ENCODE measurements at places on chromosomes 12 and 14. TPM values are rescaled to one million over a fixed set of nuclear protein-coding genes. Genes with fewer than 3 reads are reported as not detected.
A peak's percentile ranks its signal among the peaks of the same experiment; 100 is the strongest.

KLRK1 gene
- not detected for total RNA-seq

TCP11L2 gene
- total RNA-seq, result 8.8 TPM

TAS2R20 gene
- 6.4 TPM for total RNA-seq

P2RX2 gene
- 0.15 TPM for total RNA-seq

PTCSC3 gene
- not detected for total RNA-seq

MAP1LC3B2 gene
- 1.5 TPM for total RNA-seq

SRGAP1 gene
- 3.0 TPM for total RNA-seq

GLT8D2 gene
- 1.9 TPM for total RNA-seq

DNA sequence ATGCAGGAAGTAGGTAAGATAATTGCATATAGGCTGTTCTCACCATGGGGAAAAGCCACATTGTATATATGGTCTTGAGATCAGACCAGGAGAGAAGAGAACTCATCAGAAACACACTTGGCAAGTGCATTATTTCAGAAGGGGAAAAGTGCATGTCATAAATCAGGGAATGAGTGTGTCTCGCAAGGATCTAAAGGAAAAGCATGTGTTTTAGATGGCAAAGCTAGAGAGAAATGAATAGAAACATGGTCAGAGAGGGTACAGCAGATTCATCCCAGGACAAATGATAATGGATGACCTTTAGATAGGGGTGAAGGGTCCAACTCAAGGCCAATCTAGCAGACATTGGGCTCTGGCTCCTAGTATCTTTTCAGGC is 230.2 kb upstream of the NAV3 start:
- no peak for DNase-seq

GRCh38 chr14:86774916-86775315 is 1218.1 kb downstream of the GALC start:
- no peak for DNase-seq

- no peak for DNase-seq
Observed at GRCh38 chr12:80721326-80721725, 4.6 kb downstream of the MYF5 start.

- DNase-seq, result peak; percentile 31
Observed at GRCh38 chr12:12267742-12268200, 927 bp upstream of the LRP6 start.

DNA sequence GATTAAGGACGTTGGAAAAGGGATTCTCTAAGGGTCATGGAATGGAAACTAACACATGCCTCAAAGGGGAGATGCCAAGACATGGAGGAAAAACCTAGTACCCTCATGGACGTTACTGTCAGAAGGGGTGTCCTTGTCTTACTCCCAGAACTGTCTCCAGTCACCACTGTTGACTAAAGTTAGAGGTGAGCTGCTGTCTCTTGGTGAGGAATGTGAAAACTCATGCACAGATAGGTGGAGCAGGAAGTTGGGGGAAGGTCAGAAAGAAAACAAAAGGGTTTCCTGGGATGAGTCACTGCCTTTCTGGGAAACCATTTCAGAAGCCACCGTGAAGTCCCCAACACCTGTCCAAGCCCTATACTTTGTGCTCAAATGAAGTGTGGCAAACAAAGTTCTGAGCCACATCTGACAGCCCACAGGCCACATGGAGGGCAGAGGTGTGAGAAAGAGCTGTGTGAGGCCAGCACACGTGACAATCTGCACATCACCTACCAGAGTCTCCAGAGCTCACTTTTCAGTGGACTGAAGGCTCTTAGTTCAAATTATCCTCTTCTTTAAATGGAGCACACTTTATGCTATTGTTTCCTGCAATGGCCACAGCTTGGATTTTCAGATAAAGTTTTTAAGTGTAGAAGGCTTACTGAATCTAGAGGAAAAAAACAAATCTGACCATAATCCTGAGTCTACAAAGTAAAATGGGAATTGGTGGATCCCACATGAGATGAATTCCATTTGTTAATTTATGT is 92.9 kb upstream of the EGLN3 start:
- no peak for DNase-seq

GRCh38 chr12:3132636-3133404 is 55.6 kb downstream of the TSPAN9 start:
- DNase-seq, result no peak

GRCh38 chr12:19234171-19234704 is 104.7 kb downstream of the PLEKHA5 start:
- DNase-seq, result no peak

- DNase-seq, result peak; percentile 91
Observed at GRCh38 chr12:114668151-114668885, 15.7 kb downstream of the TBX3 start.

DNA sequence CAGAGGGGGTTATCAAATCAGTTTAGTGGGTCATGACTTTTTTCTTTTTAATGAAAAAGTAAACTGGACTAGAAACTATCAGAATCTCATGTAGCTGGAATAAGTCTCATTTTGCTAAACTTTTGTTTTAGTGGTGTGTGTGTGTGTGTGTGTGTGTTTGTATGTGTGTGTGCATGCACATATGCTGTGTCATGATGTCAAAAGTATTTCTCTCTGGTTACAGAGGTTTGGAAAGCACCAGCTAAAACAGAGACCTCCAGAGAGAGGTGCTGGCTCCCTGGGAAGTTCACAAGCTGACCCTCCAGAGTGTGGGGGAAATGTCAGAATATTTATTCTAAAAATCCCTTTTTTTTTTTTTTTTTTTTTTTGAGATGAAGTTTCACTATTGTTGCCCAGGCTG is 114.7 kb downstream of the LGMN start:
- no peak for DNase-seq

GRCh38 chr12:127509066-127509778 is 757.7 kb upstream of the TMEM132C start:
- no peak for DNase-seq

GRCh38 chr12:130199581-130200390 is 37.5 kb downstream of the FZD10 start:
- peak; percentile 6 for DNase-seq

- peak; percentile 18 for DNase-seq
Observed at GRCh38 chr12:43723134-43723533, 35.5 kb downstream of the PUS7L start.

DNA sequence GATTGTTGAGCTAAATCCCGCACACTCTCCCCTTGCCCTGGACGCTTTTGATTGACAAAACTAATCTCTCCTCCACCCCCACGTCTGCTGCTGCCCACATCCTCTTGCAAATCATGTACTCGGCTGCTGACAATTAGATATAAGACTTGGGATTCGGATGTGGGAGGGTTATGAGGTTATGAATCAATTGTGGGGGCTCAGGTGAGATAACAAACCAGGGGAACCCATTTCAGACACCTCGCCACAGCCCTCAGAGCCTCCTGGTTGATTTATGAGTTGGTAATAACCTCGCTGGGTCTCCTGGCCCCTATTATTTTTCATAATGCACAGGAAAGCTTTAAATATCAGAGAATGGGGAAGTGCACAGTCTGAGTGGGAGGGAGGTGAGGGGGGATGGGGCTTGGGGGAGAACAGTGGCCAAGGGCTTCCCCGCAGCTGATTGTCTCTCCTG is 449.9 kb downstream of the DPF3 start:
- no peak for DNase-seq

GRCh38 chr12:52984136-52984535 is 22.1 kb upstream of the EIF4B start:
- DNase-seq, result no peak

- no peak for DNase-seq
Observed at GRCh38 chr14:104442631-104443390, 136.8 kb upstream of the C14orf180 start.

DNA sequence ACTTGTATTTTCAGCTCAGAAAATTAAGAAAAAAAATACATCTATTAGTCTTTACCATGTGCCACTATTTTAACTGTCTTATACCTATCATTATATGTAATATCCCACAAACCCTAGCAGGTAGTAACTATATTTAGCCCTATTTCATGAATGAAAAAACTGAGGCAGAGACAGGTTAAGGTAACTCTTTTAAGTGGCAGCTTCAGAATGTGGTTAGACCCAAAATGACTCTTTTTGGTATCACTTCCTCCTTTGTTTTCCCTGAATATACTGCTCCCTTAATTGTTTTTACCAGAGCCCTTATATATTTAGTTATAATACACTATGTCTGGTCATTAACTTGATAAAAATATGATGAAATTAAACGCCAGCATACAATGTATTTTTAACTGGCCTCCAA is 235.6 kb upstream of the RPL10L start:
- no peak for DNase-seq

GRCh38 chr14:64952598-64953309 is 10.2 kb upstream of the GPX2 start:
- DNase-seq, result peak; percentile 26

DNA sequence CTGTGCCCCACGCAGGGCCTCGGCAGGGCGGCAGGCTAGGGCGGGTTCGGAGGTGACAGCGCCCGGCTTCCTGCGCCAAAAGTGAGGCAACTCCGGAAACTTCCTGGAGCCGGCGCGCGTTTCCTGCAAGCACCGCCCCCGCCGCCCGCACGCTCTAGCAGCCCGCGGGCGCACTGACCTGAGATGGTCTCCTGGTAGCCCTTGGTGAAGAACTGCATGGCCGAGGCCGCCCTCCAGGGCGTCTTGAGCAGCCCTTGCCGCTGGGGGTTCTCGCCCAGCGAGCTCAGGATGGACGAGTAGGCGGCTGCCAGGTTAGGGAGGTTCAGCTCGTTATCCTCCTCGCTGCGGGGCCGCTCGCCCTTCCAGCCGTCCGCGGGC is 494 bp downstream of the GCH1 start:
- peak; percentile 77 for DNase-seq

Data from neural progenitor cell (in vitro differentiated cells).